ENCODE measurements at places on chromosomes 12 and 14.

DNA sequence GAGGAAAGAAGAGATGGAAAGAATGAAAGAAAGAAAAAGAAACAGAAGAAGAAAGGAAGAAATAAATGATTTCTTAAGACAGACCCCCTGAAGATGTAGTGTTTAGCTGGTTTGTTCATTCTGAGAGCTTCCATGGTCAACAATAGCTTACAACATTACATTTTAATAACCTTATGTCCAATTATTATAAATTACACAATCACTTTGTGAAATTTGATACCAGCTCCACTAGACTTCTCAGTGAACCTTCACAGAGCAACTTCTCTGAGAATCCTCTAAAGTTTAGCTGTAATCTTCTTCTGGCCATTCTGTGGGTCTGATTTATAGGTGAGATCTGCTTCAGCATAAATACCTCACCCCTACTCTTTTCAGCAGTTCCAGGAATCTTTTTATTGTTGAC lies 27.9 kb downstream of the SIX1 start:
- no peak for DNase-seq

- no peak for DNase-seq
Observed at GRCh38 chr14:100538351-100539002, 48.7 kb downstream of the BEGAIN start.

GRCh38 chr14:75443203-75443969 lies 15.6 kb downstream of the JDP2 start:
- DNase-seq = no peak

DNA sequence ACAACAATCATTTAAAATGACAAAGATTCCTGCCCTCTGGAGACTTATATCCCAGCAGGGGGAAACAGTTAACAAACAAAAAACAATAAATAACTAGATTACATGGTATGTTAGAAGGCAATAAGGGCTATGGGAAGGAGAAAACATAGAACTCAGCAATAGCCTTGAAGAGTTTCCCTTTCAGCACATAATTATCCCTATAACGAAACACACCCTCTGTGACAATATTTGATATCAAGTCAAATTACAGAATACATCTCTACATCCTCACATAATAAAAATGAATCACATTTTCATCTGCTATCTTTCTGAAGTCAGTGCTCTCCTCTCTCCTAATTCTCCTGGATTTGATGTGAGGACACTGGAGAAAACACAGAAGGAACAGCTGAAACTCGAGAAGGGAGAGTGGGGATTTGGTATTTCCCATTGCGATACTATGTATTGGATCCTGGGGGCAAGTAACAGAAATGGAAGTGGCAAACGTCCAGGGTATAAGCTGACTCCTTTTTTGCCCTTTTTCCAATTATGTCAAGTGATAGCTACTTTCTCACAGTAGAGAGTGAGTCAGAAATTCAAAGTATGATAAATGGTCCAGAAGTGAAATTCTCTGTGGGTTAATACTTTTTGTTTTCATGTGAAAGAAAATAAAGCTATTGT lies 9.7 kb upstream of the PTGER2 start:
- DNase-seq = no peak

DNA sequence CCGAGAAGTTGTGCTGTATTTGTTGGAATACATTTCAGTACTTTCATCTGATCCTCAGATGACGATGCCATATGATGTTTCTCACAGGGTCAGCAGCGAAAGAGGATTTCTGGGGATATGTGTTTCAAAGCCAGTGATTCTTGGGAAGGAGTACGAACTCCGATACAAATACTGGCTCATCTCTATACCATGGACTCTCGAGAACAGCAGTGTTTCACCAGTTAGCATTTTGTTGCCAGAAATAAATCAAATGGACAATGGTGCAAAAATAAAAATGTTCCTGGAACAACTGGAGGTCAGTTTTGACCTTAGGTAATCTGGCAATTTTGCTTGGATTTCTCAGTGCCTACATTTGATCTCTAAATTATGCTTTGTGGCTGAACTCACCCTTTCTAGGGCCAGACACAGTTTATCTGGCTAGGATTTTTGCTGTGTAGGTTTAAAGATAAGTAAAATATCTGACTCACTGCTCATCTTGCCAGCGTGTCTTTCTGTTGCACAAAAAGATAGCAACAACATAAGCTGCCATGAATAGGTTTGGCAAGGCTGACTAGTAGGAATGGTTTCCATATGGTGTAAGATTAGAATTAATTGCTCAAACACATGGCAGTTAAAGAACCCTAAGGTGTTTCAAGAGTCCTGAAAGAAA lies 11.0 kb upstream of the MGP start:
- DNase-seq = no peak

GRCh38 chr12:24991209-24992049 lies 42.5 kb upstream of the BCAT1 start:
- peak; percentile 54 for DNase-seq

- no peak for DNase-seq
Observed at GRCh38 chr14:50978529-50978871, 34.2 kb upstream of the PYGL start.

- no peak for DNase-seq
Observed at GRCh38 chr12:114479831-114480230, 73.9 kb upstream of the TBX5 start.

GRCh38 chr12:100398307-100398706 lies 41.4 kb downstream of the SLC17A8 start:
- no peak for DNase-seq

GRCh38 chr14:92384461-92385133 lies 61.6 kb downstream of the SLC24A4 start:
- no peak for DNase-seq

- DNase-seq = no peak
Observed at GRCh38 chr14:35687335-35687939, 121.7 kb downstream of the RALGAPA1 start.

GRCh38 chr14:97359341-97359740 lies 562.2 kb downstream of the VRK1 start:
- DNase-seq = no peak

GRCh38 chr14:81772381-81772780 lies 238.7 kb upstream of the SEL1L start:
- DNase-seq = no peak

DNA sequence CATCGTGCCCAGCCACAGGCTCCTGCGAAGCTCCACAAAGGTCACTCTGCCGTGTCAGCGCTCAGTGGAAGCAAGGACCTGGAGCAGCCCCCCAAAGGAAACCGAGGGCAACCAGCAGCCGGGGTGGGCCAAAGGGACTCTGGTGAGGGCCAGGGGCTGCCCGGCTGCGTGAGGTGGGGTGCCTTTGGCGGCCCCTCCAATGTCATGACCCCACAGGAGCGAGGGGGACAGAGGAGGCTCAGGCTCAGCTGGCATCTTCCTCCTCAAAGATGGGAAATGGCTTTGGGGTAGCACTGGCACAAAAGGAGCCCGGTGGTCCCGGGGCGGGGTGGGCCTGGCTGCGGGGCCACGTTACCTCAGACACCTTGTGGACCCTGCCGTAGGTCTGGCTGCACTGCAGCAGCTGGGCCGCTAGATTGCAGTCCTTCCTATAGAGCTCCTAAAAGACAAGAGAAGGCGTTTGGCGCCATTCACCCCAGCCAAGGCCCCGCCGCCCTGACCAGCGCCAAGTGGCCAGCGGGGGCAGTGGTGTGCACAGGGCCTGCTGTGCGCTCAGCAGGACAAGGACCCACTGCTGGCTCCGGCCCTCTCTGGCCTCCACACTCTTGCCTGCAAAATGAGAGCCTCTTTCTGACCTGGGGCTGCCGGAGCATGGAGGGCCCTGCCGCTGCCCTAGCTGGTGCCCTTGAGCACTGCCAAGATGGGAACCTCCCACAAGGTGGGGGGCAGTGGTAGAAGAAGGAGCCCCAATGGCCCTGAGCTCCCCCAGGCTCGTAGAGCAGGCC lies 46.9 kb downstream of the BEGAIN start:
- DNase-seq = no peak

DNA sequence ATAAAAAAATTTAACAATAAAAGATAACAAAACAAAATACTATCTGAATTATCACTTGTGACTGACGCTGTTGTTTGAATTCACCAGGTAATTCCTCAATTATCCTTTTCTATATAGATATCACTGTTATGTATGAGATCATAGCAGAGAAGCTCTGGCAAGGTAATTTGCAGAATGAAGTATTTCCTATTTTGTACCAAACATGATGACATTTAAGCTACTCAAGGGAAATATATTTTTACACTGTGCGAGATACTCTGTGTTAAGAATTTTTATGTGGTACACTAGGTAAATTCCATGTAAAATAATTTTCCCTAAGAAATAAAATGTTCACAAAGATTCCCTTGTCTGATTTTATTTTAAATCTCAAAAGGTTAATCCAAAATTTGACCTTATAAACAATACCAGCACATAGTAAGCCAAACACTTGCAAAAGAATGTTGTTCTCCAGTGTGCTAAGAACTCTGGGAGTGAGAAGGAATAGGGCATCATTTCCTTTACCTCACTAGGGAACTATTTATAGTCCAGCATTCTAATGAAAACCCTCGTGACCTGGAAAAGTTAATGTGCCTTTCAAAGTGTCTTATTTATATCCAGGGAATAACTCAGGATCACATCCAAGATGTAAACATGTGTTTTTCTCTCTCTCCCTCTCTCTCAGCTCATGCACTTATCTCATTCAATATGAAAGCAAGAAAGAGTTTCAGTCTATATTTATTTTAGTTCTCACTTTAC lies 115.2 kb upstream of the RAP1B start:
- no peak for DNase-seq

DNA sequence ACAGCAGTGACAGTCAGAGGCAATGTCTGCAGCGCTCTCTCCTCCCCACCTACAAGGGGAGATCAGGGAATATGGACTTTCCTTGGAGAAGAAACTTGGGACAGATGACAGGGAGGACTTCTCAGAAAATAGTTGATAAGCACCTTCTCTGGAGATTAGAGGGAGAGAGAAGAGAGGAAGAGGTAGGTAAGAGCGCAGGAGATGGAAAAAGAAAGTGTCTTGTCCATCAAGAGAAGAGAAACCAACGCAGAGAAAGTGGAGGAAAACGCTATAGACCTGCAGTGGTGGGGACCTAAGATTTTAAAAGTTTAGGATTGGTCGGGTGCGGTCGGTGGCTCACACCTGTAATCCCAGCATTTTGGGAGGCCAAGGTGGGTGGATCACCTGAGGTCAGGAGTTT lies 15.5 kb upstream of the SMUG1 start:
- no peak for DNase-seq

- DNase-seq = no peak
Observed at GRCh38 chr12:87775051-87775450, 254.2 kb downstream of the C12orf50 start.

- DNase-seq = no peak
Observed at GRCh38 chr14:61643555-61643954, 51.8 kb upstream of the HIF1A start.

Data from central memory CD4-positive, alpha-beta T cell (primary cell).